Aorta (tissue), 5 donors: ENCODE measurements at places on chromosomes 11 and 22.

- DNase-seq = peak; percentile 91
Observed at GRCh38 chr11:65492637-65493366, 6.0 kb upstream of the MALAT1 start.

GRCh38 chr11:18523084-18523483, 3.7 kb downstream of the TSG101 start:
- no peak for DNase-seq

GRCh38 chr11:120109531-120109930, 28.4 kb downstream of the TRIM29 start:
- no peak for DNase-seq

- peak; percentile 95 for DNase-seq
Observed at GRCh38 chr11:62556108-62556874, 9.7 kb upstream of the AHNAK start.
